ENCODE measurements at places on chromosomes 7 and 10.

GRCh38 chr7:113652501-113652900, 266.3 kb downstream of the PPP1R3A start:
- no peak for DNase-seq

GRCh38 chr7:102376964-102377466, 19.1 kb upstream of the PRKRIP1 start:
- DNase-seq: no peak

DNA sequence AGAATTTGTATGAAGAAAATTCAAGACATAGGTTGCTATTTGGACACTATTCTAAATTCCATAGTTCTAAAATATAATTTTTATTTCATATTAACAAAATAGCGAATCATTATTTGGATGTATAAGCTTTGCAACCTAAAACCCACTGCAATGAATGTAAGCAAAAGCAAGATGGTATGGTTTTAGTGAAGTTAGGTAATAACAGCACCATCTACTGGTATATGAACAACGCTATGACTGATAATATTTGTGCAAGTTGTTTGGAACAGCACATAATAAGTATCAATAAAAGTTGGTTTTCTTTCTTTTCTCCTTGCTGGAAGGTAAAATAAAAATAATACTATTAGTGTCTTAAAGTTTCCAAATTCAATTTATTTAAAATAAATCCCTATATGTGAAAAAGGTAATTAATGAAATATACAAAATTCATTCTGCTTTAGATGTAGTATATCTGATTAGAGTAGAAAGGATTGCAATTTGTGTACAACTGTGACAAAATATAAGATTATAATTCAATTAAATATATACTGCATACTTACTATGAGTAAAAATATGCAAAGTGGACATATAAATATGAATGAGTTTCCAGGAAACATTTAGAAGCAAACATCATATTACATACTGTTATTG, 79.0 kb upstream of the LSM8 start:
- no peak for DNase-seq

DNA sequence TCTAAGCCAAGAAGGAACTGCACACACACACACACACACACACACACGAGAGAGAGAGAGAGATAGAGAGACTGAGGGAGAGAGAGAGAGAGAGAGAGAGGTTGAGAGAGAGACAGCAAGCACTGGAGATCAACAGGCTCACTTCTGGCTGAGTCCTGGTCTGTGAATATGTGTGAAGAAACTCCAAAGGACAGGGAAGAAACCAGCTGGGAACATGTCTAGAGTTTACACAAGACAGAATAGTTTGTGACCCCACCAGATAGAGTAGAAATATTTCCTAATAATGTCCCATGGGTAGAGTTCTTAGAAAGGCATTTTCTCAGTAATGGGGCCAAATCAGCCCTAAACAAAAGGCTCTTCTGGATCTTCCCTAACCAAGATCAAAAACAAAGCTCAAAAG, 155.5 kb upstream of the IGFBP3 start:
- DNase-seq: no peak

DNA sequence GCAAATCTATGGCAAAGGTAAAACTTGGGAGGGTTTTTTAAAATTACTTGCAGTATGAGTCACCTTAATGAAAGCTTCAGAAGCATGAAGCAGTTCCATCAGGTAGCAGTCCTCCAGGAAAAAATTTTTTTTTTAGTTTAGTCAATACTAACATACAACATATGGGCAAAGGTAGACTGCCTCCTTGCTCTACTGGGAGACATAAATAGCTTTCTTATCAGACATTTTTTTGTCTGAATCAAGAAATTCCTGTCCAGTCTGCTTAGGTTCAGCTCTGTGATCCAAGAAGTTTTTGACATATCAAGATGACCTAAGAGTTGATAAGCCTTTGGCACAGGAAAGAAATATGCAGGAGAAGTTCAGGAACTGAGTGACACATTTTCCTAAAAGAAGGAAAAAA, 171.5 kb upstream of the TCF7L2 start:
- DNase-seq: no peak

GRCh38 chr10:122331100-122331499, 43.4 kb upstream of the PLEKHA1 start:
- no peak for DNase-seq

DNA sequence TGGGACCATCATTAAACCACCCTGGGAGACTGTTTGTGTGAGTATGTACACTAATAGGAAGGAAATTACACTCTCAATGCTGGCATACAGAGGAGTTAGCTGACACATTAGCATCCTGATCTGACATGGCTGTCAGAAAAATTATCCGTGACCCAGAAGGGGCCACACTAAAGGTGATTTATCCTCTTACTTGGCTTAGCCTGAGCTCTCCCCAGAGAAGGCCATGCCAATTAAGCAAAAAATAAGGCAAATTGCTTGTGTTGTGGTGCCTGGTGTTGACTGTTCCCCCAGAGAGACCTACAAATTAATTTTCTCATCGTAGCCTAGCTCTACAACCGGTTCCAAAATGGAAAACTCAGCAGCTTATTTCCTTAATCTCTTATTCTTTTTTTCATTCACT, 992.3 kb downstream of the KCNMA1 start:
- DNase-seq: no peak

DNA sequence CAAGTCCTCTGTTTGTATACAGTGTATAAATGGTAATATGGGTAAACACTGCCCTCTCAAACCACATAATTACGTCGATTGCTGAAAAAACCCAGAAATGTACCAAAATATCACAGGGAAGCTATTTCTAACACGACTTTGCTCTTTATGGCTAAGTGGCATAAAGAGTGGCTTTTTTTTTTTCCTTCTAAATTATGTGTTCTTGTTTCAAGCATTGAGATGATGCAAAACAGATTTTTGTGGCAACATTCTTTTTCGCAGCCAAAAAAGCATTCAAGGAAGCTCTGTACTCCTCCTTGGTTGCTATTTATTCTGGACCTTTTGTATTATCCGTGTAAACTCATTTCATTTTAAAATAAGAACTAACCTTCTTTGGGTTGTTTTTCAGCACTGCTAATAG, 138.9 kb downstream of the VTI1A start:
- no peak for DNase-seq

DNA sequence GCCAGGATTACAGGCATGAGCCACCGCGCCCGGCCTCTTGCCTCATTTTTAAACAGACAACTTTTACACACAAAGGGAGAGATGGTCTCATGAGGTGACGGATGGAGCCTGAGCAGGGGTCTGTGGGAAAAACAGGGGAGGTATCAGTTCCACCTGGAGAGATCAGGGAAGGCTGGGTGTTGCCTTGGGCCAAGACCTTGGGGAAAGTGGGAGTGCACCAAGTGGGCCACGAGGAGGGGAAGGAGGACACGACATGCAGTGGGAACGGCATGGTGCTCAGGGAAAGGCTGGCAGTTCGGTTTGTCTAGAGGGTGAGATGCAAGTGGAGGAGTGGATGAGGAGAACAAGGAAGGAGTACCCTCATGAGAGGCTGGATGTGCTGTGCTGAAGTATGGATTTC, 8.9 kb upstream of the ZNF777 start:
- DNase-seq: no peak

- DNase-seq: no peak
Observed at GRCh38 chr7:27472043-27472442, 190.6 kb downstream of the HIBADH start.

DNA sequence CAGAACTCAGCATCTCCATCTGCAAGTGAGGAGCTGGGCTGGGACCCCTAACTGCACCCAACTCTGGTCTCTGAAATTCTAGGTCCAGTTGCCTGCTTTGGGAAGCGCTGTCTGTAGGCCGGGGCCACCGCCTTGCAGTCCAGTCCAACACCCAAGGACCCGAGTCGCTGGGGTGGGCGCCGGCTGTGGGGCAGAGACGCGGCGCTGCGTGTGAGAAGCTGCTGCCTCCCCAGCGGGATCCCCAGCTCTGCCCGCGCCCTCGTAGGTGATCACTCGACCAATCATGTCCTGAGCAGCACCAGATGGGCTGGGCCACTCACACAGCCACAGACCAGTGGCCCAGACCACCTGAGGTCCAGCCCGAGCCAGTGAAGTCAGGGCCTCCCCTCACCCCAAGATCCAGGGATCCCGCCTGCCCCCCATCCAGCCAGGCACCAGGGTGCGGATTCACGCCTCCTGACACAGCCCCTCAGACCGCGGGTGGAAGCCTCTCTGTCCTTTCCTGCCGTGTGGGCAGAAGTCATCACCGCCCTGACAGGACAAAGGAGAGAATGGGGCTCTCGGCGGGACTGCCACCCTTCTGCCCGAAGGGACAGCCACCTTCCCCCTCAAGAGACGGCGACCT, 67.4 kb upstream of the ADGRA1 start:
- no peak for DNase-seq
